ENCODE measurements at places on chromosomes 12 and 14. TPM values are rescaled to one million over a fixed set of nuclear protein-coding genes. Genes with fewer than 3 reads are reported as not detected.

RFLNA gene
- total RNA-seq: 8.5 TPM

DNA sequence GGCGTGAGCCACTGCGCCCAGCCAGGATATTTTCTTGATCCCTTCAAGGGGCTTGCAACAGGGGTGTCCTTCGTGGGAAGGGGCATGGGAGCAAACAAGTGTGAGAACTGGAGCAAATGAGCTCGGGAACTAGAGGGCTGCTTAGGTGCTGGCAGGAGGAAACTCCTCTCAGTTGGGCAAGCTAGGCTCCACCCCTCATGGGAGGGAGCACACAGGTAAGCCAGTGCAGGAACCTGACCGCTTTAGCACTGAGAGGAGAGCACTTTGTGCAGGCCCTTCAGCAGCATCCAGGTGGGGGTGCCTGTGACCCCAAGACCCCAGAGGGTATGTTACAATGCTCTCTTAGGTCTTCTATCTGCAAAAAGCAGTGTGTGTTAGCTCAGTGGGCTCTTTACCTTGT lies 755.4 kb upstream of the MDGA2 start:
- DNase-seq: no peak

DNA sequence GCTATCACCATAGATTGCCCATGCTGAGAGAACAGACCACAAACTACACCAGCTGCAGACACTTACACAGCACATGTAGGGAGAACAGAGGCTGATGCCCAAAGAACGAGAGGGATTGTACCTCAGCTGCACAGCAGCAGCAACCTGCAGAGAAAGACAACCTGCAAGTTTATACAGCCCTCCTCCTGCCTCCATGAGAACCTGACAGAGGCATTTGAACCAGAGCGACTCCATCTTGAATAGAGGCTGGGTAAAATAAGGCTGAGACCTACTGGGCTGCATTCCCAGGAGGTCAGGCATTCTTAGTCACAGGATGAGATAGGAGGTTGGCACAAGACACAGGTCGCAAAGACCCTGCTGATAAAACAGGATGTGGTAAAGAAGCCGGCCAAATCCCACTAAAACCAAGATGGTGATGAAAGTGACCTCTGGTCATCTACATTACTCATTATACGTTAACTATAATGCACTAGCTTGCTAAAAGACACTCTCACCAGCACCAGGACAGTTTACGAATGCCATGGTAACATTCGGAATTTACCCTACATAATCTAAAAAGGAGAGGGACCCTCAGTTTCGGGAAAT lies 262.4 kb upstream of the HMGA2 start:
- DNase-seq: no peak

DNA sequence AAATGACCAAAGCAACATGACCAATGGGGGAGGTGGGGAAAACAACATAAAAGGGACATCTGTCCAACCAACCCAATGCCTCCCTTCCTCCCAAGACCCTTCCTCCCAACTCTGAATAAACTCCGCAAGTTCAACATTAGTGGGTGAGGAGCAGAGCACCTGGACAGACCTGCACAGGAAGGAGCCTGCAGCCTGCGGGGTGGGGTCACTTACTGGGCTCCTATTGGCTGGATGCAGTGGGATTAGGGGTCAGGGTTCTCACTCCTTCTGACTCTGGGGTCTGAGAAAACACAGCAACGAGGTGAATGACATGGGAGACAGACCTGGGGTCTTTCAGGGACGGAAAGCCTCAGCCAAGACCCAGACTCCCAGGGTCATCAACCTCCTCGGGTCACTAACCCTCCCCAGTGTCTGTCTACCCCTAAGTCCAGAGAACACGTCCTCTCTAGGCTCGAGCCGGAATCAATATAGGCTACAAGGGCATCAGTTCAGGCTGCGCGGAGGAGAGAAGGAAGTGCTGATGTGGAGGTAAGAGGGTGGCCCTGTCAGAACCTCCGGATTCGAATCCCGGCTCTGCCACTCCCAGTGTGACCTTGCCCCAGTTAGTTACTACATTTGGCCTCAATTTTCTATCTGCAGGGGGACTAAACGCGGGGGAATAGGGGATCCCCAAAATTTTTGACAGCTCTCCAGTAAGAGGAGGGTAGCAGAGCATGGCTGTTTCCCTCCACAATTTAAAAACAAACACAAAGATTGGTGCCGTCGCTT lies 860 bp downstream of the NDRG2 start:
- DNase-seq: no peak
